Stomach (tissue), 19 donors: ENCODE measurements at places on chromosomes 12 and 14. TPM values are rescaled to one million over a fixed set of nuclear protein-coding genes. Genes with fewer than 3 reads are reported as not detected.

Gene LTBR
- 471 TPM for total RNA-seq

Gene OR4Q2
- total RNA-seq, result not detected

Gene AQP2
- not detected for total RNA-seq

Gene RNF10
- 193 TPM for total RNA-seq

GRCh38 chr12:1842905-1843640, 22.7 kb downstream of the LRTM2 start:
- no peak for DNase-seq
- H3K4me3 ChIP-seq, result no peak overlapping the region
- peaks cover 21% of the 10 kb centered on the region for H3K27me3 ChIP-seq
- H3K36me3 ChIP-seq, result no peaks in the 10 kb centered on the region
- H3K4me1 ChIP-seq, result no peaks in the 10 kb centered on the region

GRCh38 chr14:63598807-63599206, 42.9 kb downstream of the WDR89 start:
- peaks cover 50% of the 10 kb centered on the region for H3K36me3 ChIP-seq
- H3K27ac ChIP-seq, result no peak overlapping the region
- no peaks in the 10 kb centered on the region for H3K27me3 ChIP-seq
- H3K4me3 ChIP-seq, result no peak overlapping the region
- DNase-seq, result no peak
- no peaks in the 10 kb centered on the region for H3K4me1 ChIP-seq

GRCh38 chr14:54446161-54446693, 5.1 kb upstream of the CNIH1 start:
- no peaks in the 10 kb centered on the region for H3K27me3 ChIP-seq
- H3K4me1 ChIP-seq, result peaks cover 24% of the 10 kb centered on the region
- H3K36me3 ChIP-seq, result no peaks in the 10 kb centered on the region
- H3K27ac ChIP-seq, result no peak overlapping the region
- H3K4me3 ChIP-seq, result no peak overlapping the region

GRCh38 chr12:108804271-108804953, 53.0 kb downstream of the SSH1 start:
- H3K4me3 ChIP-seq, result no peak overlapping the region
- peak overlapping the region; percentile 87 for H3K27ac ChIP-seq
- DNase-seq, result peak; percentile 89
- peaks cover 82% of the 10 kb centered on the region for H3K36me3 ChIP-seq
- H3K27me3 ChIP-seq, result no peaks in the 10 kb centered on the region
